ENCODE measurements at places on chromosomes 5 and 9.

GRCh38 chr5:77885519-77885918 lies 109.4 kb upstream of the TBCA start:
- no peak for DNase-seq

DNA sequence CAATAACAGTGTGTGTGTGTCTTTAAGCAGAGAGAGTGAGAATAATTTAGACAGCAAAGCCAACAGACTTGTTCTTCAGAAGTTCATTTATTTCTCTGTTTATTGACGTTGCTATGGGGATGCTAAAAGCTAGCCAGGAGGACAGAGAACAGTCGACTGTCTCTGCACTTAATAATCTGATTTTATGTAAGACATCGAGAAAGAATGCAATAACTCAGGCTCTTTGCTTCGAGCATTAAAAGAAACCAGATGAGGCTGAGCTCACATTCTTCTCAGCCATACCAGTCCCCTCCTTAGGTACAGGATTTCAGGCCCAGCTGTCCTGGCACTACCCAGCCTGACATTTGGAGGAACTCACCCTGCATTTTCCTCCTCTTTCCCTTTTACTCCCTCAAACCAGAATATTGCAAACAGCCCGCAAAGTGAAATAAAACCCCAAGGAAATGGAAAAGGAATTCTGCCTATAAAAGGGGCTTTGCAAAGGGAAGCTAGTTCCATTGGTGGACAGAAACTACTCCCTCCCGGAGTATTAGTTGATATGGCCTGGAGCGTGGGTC lies 44.5 kb upstream of the DPYSL3 start:
- DNase-seq, result peak; percentile 85

GRCh38 chr9:34797367-34797766 lies 87.4 kb upstream of the CCL21 start:
- DNase-seq, result no peak

DNA sequence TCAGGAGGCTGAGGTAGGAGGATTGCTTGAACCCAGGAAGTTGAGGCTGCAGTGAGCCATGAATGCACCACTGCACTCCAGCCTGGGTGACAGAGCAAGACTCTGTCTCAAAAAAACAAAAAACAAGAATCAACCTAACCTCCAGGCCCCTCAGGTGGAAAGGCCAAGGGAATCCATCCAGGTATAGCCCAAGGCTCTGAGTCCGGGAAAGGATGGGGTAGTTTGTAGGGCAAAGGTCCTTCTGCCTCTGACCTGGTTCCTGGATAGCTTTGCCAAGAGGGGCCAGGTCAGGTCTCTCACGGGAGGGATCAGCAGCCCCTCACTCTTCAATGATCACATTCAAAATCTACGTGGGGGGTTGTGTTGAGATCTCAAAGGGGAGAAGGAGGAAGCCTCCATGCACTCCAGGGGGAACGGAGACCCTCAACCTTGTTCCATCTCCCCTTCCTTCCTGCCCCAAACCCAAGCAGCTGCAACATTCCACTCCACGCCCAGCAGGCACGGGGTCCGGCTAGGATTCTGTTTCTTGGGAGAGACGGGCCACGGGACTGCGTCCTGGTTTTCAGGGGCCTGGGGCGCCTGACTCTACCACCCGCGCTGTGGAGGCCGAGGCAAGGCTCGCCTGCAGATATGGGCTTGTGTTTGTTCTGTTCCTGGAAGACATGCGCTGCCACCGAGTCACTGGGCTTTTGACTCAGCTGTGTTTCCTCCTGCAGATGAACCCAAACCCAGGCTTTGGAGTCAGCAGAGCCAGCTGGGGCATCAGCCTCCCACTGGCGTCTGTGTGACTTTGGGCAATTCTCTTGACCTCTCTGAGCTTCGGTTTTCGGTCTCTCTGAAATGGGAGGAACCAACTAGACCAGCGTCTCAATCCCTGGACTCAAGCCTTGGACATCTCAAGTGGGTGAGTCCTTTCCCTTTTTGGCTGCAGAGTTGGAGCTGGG lies 35.5 kb downstream of the PLPP7 start:
- no peak for DNase-seq

DNA sequence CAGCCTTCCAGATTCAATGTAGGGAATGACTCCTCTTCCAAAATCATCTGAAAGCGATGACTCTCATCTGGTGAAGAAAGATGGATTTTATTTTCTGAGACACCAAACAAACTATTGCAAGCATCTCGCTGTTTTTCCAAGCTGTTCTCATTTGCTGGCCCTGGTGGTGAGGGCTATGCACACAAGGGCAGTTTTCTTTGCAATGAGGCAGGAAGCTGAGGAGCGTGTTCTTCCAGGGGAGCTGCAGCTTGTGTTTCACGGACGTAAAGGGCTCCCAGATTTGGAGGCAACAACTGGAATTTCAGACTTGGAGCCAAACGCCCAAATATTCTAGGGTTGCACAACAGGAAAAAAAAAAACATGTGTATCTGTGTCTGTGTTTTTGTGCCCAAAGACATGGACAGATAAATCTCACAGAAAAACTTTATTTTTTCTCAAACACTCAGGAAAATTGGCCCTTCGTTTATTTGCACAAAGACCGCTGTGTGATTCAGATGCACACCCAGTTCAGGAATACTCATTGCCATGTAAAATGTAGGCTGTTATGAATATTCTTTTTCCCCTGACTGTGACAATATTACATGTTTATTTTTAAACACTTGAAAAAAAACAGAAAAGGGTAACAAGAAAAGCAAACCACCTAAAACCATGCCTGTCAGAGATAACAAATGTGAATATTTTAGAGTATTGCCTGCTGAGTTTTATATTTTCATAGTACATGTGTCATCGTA lies 151.3 kb downstream of the GAS1 start:
- DNase-seq, result peak; percentile 98

GRCh38 chr5:41347569-41347968 lies 134.2 kb upstream of the C6 start:
- DNase-seq, result no peak

DNA sequence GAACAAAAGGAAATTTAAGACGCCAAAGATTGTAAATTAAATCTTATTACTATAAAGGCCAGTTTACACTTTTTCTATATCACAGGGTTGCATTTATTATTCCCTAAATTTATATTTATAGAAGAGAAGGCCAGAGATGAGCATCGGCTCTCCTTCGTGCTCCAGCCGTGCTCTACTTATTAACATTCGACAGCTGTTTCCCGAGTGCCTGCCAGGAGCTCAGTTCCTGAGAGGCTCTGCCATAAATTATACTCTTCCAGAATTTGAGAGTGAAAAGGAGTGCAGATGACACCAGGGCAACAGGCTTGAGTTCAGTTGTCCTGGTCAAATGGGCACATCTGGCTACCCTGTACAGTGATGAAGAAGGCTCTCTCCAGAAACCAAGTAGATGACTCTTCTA lies 70.1 kb downstream of the PCSK5 start:
- DNase-seq, result no peak

GRCh38 chr5:69167493-69167855 lies 524 bp downstream of the CCNB1 start:
- DNase-seq, result no peak

DNA sequence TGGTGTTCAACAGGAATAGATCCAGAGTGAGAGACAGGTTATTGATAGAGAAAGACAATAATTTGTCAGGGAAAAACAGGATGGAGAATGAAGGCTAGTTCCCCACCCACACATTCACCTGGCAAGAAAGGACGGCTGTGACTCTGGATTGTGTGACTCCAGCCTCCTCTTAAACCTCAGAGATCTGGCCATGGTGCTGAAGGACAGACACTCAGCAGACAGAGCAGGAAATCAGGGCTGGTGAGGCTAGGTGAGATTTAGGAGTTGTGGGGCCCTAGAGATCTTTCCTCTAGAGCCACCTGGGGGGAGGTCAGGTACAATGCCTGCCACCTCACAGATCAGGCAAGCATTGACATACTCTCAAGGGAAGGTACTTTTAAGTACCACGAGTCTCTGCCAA lies 15.2 kb downstream of the OR1B1 start:
- no peak for DNase-seq

GRCh38 chr5:62489471-62489870 lies 76.9 kb downstream of the IPO11 start:
- DNase-seq, result no peak

DNA sequence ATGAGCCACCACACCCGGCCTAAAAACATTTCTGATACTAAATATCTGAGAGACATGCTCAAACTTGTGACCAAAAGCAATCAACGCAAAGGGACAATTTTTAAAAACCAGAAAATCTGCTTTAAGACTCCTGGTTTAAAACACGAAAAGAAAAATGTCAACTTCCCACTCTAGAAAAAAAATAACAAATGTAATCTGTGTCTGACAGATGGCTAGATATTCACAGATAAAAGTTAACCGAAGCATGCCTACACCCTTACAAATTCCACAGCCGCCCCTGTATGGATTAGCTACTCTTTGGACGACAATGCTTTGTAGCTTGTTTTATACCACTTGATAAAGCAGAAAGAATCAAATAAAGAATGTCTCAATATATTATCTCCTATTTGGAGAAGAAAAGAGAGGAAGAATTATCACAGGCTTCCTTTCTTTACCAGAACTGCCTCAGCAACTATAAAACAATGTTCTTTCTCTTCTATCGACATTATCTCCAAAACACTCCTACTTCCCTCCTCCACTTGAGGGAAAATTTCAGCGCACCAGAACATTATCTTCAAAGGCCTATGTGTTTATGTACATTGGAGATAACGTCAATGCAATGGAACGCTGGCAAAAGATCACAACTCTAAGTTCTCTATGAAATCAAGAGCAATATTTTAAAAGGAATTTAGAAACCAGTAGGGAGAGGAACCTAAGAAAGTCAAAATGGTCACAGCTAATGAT lies 26.2 kb downstream of the CEMIP2 start:
- DNase-seq, result peak; percentile 78

- DNase-seq, result no peak
Measured at GRCh38 chr9:9538356-9538755, 1074.4 kb downstream of the PTPRD start.

All from cardiac fibroblast (primary cell).